Activated T-cell treated with anti-CD3 and anti-CD28 coated beads, Interleukin-2, amount 50 U/mL, for 72 hours (primary cell): ENCODE measurements at places on chromosomes 7 and 10. TPM values are rescaled to one million over a fixed set of nuclear protein-coding genes. Genes with fewer than 3 reads are reported as not detected.

- no peak for DNase-seq
- no peaks in the 10 kb centered on the region for H3K27me3 ChIP-seq
- H3K4me1 ChIP-seq = no peaks in the 10 kb centered on the region
- no peak overlapping the region for H3K27ac ChIP-seq
- H3K4me3 ChIP-seq = no peak overlapping the region
These were observed 384.5 kb downstream of the KCNMA1 start for GRCh38 chr10:77253147-77253545.

GRCh38 chr10:81479316-81479715, 395.7 kb upstream of the NRG3 start:
- no peak for DNase-seq
- no peaks in the 10 kb centered on the region for H3K27me3 ChIP-seq
- H3K4me3 ChIP-seq = no peak overlapping the region
- no peaks in the 10 kb centered on the region for H3K4me1 ChIP-seq

- H3K4me1 ChIP-seq = no peaks in the 10 kb centered on the region
- peaks cover 15% of the 10 kb centered on the region for H3K27me3 ChIP-seq
- no peak overlapping the region for H3K4me3 ChIP-seq
- DNase-seq = no peak
- H3K27ac ChIP-seq = no peak overlapping the region
These were observed 49.0 kb upstream of the STK17A start for GRCh38 chr7:43533801-43534479.

GRCh38 chr7:37833107-37833817, 15.1 kb upstream of the NME8 start:
- peak overlapping the region; percentile 81 for H3K4me3 ChIP-seq
- peak; percentile 33 for DNase-seq
- H3K27ac ChIP-seq = no peak overlapping the region
- H3K27me3 ChIP-seq = peaks cover 11% of the 10 kb centered on the region
- no peaks in the 10 kb centered on the region for H3K36me3 ChIP-seq

Gene CDK1
- total RNA-seq = 109 TPM

GRCh38 chr10:14004536-14004935, 326.2 kb downstream of the FRMD4A start:
- no peak overlapping the region for H3K4me3 ChIP-seq
- no peak for DNase-seq
- H3K27me3 ChIP-seq = peaks cover 17% of the 10 kb centered on the region

DNA sequence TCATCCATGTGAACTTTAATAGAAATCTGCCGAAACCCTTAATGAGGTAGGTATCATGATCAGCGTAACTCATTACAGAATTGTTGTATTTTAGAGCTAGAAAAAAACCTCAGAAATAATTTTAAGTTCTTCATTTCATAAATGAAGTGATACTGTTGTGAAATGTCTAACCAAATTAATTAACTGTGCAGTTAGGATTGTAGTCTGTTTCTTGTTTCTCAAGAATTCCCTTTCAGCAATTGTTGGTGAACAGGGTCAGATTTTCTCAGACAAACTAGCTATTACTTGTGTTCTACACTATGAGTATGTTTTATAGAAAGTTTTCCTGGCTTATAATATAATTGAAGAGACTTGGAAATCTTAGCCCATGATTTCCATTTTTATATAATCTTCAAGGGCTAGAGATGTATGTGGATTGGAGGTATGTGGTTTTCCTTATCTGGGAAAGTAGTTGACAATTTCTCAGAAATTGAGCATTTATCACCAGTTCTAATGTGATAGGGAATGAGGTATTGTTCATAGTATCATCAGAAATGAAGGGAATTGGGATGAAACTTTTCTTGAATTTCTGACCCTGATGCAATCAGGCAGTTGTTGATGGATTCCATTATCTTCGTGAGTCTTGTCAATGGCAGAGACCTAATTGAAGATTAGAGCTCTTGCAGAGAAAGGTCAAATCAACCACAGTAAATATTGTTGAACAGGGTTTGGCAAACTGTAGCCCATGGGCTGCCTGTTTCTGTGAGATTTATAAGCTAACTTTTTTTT, 55.0 kb downstream of the ST7 start:
- no peaks in the 10 kb centered on the region for H3K27me3 ChIP-seq
- no peak for DNase-seq
- H3K4me1 ChIP-seq = peaks cover 74% of the 10 kb centered on the region
- H3K36me3 ChIP-seq = no peaks in the 10 kb centered on the region

- DNase-seq = no peak
- H3K4me1 ChIP-seq = peaks cover 23% of the 10 kb centered on the region
- no peaks in the 10 kb centered on the region for H3K27me3 ChIP-seq
- peaks cover 2% of the 10 kb centered on the region for H3K36me3 ChIP-seq
- H3K4me3 ChIP-seq = no peak overlapping the region
These were observed 5.4 kb downstream of the ARHGAP21 start for GRCh38 chr10:24718031-24718855.

DNA sequence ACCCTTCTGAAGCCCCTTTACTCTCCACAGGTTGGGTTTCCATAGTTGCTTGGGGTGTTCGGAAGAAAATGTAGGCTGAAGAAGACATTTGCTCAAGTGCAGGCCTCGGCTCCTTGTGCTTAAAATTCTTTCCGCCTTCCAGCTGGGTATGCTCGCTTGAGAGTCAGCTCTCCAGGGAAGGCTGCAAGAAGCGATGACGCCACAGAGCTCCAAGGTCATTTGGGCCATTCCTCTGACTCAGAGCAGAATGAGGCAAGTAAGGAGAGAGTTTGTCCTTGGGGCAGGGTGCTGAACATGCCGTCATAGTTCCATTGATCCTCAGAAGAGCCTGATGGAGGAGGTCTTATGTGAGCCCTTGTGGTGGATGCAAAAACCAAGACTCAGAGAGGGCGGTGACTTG, 27.4 kb upstream of the HSPA12A start:
- no peak overlapping the region for H3K27ac ChIP-seq
- H3K4me1 ChIP-seq = no peaks in the 10 kb centered on the region
- H3K4me3 ChIP-seq = no peak overlapping the region
- DNase-seq = no peak
- peaks cover 43% of the 10 kb centered on the region for H3K27me3 ChIP-seq

- DNase-seq = no peak
- peaks cover 38% of the 10 kb centered on the region for H3K4me1 ChIP-seq
- peak overlapping the region; percentile 56 for H3K4me3 ChIP-seq
- peaks cover 19% of the 10 kb centered on the region for H3K27me3 ChIP-seq
These were observed 40.9 kb upstream of the MTPN start for GRCh38 chr7:136018104-136018503.

DNA sequence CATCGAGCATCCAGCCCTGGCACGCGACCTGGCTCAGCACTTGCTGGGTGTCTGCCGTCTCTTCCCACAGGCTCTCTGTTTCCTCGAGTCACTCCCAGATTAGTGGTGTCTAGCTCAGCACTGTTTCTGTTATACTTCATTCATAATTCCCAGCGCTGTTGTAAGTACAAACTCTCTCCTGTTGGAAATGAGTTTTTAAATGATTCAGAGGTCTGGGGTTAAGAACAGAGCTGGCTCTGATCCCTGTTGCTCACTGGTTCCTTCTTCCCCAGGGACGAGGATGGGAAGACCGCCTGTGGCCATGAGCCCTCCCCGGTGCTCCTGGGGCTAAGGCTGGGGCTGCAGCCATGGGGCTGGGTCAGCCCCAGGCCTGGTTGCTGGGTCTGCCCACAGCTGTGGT, 17.3 kb upstream of the C10orf95 start:
- H3K27me3 ChIP-seq = no peaks in the 10 kb centered on the region
- H3K4me3 ChIP-seq = no peak overlapping the region
- no peak for DNase-seq
- H3K36me3 ChIP-seq = no peaks in the 10 kb centered on the region
- peaks cover 24% of the 10 kb centered on the region for H3K4me1 ChIP-seq
